A549 treated with CORT108297 at 1 μM for 4 hours (cell line): ENCODE measurements at places on chromosomes 11 and 22. TPM values are rescaled to one million over a fixed set of nuclear protein-coding genes. Genes with fewer than 3 reads are reported as not detected.

CHRM1 gene
- total RNA-seq = 0.02 to 0.16 TPM (median 0.03 TPM) in 4 of 5 replicates, not detected in the other

CALCB gene
- 0.07 to 0.09 TPM in 2 of 5 replicates, not detected in the others for total RNA-seq

TSPO gene
- total RNA-seq = 137 to 248 TPM (median 239 TPM) in 5 replicates

OLFML1 gene
- 0.03 TPM in 1 of 5 replicates, not detected in the others for total RNA-seq

C11orf91 gene
- 0.35 to 1.8 TPM (median 1.4 TPM) in 5 replicates for total RNA-seq

DTX4 gene
- total RNA-seq = 4.1 to 5.6 TPM (median 4.8 TPM) in 5 replicates

MEI1 gene
- total RNA-seq = 0.17 TPM in 1 of 5 replicates, not detected in the others

C11orf68 gene
- total RNA-seq = 40.6 to 65.5 TPM (median 61.3 TPM) in 5 replicates
